ENCODE measurements at places on chromosomes 6 and 20. TPM values are rescaled to one million over a fixed set of nuclear protein-coding genes. Genes with fewer than 3 reads are reported as not detected.

The SNX21 gene
- total RNA-seq: 46.7 TPM

The APCDD1L gene
- not detected for total RNA-seq

The HMGN3 gene
- total RNA-seq: 37.0 TPM

- no peak for DNase-seq
Measured at GRCh38 chr20:21509597-21510371, 4.1 kb downstream of the NKX2-2 start.

DNA sequence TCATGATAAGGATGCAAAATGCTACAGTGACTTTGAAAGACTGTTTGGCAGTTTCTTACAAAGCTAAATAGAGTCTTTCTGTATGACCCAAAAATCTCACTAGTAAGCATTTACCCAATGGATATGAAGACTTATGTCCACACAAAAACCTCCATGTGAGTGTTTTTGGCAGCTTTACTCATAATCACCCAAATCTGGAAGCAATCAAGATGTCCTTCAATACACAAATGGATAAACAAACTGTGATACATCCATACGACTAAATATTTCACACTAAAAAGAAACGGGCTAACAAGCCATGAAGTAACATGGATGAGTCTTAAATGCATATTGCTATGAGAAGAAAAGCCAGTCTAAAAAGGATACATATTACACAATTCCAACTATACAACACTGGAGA, 117.2 kb downstream of the PDE10A start:
- no peak for DNase-seq

- DNase-seq: no peak
Measured at GRCh38 chr20:57097245-57097915, 169.1 kb downstream of the BMP7 start.

DNA sequence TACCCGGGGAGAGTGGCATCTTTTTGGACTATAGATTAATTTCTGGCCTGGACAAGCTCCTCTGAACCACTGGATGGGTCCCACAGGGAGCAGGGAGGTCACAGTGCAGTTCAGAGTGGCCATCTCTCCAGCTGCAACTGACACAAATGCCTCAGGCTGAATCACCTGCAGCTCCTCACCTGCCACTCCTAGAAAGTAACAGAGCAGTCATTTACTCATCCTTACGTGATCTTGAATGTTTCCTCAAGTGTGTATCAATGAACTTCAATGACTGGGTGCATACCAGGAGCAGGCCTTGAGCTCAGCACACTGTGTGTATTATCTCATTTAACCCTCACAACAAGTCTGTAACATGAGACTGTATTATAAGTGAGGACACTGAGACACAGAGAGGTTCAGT, 40.0 kb upstream of the SIRPG start:
- no peak for DNase-seq

DNA sequence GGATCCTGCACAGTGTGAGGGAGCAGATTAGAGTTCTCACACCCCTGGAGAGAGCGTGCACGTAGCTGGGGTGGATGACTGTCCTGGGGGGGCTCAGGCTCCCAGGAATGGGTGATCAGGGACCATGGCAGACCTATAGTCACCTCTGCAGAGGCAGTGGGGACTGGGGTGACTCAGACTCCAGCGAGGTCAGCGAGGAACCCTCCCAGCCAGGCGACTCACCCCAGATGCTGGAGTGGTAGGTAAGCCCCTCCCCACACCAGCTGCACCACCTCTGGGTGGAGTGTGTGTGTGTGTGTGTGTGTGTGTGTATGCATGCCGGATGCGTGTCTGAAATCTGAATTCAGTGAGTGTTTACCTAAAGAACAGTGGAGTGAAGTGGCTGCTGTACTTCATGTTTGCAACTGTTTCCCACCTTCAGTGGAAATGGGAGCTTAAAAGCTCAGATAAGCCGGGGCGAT, 17.4 kb upstream of the GTSF1L start:
- no peak for DNase-seq

DNA sequence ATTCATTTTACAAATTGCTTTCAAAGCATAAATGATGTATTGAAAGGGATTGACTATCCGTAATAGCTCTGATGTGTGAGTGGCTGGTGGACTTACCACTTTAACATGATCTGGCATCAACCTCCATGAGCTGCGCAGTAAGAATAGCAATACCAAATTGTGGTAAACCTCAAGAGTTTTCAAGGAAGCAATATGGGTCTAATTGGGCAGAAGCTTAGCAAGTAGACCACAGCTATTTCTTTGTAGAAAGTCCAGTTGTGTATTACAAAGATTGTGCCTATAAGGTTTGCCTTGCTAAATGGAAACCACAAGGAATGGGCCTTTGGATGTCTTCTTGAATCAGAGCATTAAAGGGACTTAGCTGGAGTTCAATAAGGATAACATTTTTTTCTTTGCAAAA, 736.6 kb downstream of the KIF16B start:
- DNase-seq: no peak
